SJSA1 (cell line): ENCODE measurements at places on chromosomes 5 and 9. TPM values are rescaled to one million over a fixed set of nuclear protein-coding genes. Genes with fewer than 3 reads are reported as not detected.

TNFSF15 gene
- total RNA-seq: not detected in 2 replicates

EPB41L4B gene
- total RNA-seq: 1.8 and 4.1 TPM in 2 replicates

ZNF454 gene
- not detected in 2 replicates for total RNA-seq

ANXA1 gene
- 848 and 934 TPM in 2 replicates for total RNA-seq

IFNA1 gene
- total RNA-seq: not detected in 2 replicates

CEL gene
- 0.61 TPM in 1 of 2 replicates, not detected in the other for total RNA-seq

DNA sequence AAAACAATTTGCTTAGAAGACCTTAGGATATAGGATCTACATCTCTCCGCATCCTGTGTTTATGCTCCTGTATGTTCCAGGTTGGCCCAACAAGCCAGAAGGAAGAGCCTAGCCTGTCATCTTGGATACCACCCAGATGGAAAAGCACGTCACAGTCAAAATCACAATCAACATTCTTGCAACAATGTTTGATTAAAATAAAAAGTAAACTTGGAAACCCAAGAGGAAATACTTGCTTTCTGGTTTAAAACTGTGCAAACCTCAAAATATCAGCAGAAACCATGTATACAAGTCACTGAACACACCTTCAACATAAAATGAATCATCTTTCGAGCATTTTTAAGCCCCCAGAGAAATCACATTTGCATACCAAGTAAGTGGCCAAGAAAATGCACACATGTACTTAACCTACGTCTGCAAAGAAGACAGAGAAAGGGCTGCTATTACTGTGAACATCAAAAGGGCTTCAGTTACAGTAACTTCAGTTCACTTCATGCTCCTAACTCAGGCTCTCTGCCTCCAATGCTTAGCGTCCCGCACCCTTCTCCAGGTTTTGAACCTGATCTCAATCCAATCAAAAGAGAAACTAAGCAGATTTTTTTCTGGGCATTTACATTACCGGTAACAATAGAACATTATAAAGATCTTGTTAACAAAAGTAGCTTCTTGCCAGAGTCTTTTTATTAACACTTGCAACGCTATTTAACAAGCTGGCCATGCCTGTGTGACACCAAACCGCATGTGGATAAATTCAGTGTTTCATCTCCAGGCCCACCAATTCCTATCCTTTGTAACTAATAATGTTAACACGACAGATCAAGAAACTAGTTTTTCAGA lies 1.3 kb downstream of the ENC1 start:
- DNase-seq: no peak

DNA sequence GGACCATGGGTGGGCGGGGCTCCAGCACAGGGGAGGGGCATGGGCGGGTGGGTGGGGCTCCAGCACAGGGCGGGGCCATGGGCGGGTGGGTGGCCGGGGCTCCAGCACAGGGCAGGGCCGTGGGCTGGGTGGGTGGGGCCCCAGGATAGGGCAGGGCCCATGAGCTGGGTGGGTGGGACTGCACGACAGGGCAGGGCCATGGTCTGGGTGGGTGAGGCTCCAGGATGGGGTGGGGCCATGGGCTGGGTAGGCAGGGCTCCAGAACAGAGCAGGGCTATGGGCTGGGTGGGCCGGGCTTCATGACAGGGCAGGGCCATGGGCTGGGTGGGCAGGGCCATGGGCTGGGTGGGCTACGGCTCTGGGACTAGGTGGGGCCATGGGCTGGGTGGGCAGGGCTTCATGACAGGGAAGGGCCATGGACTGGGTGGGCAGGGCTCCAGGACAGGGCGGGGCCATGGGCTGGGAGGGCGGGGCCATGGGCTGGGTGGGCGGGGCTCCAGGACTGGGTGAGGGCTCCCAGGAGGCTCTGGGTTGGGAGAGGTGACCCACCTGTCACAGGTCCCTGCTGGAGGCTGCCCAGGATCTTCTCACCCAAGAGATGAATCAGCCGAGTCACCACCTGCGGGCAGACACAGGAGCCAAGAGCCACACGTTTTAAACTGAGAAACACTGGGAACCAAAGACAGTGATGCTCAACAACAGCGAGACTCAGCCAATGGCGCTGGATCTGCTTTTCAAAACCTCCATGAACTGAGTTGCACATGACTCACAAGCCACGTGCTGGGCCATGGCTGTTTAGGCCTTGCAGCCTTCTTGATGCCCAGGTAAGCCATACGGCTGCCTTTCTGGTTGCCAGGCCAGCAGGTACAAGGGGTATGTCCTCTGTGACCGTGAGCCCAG lies 33.6 kb upstream of the NSMF start:
- DNase-seq: no peak

DNA sequence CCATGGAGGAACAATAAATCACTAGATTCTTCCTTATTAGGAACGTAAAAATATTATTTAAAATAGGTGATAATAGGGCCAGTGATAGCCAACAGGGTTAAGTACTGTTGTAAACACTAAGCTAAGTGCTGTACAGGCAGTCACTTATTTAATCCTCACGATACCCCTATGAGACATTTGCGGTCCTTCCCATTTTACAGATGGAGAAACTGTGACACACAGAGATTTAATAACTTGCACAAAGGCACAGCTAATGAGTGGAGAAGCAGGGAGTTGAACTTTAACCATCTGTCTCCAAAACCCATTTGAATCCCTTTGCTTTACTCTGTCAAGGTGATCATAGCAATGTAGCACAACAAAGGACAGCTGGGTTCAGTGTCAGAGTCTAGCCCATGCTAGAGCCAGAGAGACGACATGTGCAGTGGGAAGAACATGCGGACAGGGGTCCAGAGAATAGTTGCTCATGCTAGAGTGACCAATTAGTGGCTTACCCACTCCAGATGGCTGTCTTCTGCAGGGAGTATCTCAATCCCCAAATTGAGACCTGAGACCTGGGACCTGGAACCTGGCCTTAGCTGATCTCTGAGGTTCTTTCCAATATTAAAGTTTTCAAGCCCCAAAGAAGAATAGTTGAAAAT lies 28.9 kb downstream of the STXBP1 start:
- no peak for DNase-seq

GRCh38 chr9:75455444-75455921 lies 367.2 kb downstream of the OSTF1 start:
- peak; percentile 7 for DNase-seq

DNA sequence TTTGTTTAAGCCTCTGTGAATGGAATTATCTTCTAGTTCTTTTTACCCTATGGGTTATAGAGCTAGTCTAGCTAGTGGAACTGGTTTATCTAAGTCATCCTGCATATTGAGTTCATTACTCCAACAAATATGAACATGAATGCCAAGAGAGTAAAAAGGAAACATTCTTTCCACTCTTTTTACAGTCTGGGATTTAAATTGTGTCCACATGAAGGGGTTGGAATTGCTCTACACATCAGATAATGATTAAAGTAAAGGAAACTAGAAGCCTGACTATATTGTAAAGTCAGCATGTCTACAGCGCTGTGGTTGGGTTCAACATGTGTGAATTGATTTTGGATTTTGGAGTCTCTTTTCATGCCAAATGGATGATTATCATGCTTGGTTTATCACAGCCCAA lies 173.1 kb downstream of the CCDC171 start:
- no peak for DNase-seq

DNA sequence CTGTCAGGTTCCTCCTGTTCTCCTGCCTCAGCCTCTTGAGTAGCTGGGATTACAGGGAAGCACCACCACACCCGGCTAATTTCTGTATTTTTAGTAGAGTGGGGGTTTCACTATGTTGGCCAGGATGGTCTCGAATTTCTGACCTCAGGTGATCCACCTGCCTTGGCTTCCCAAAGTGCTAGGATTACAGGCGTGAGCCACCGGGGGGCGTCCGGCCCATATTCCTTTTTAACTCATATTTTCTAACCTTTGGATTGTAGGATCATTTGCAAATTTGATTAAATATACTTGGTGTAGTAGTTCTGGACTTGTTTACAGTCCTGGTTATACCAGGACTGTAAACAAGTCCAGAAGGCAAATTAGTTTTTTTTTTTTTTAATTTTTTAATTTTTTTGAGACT lies 4.3 kb downstream of the TCERG1 start:
- DNase-seq: no peak

- no peak for DNase-seq
Observed at GRCh38 chr9:87595610-87596009, 97.9 kb downstream of the DAPK1 start.

GRCh38 chr5:33321026-33321425 lies 119.7 kb upstream of the TARS1 start:
- DNase-seq: peak; percentile 46

DNA sequence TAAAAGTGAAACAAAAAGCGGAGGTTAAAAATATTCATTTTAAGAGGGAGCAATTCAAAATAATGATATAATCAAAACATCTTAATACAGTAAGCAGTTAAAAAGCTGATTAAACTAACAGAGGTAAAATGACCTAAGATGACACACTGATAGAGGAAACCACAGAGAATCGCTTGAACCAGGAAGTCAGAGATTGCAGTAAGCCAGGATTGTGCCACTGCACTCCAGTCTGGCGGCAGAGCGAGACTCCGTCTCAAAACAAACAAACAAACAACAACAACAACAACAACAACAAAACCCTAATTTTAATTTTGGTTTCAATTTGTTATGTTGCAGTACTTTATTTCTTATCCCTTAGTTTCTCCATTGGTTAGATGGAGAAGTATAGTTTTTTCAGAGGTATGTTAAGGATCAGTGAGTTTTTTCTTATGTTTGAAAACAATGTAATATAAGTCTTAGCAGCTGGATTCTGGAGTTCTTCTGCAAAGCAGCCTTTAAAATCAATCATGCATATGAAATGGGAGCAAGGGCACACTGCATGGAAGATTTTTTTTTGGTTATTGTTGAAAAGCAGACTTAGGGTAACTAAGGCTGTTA lies 58.5 kb downstream of the MLANA start:
- peak; percentile 4 for DNase-seq

- DNase-seq: no peak
Observed at GRCh38 chr5:127960270-127960691, 123.3 kb upstream of the SLC12A2 start.
